ENCODE measurements at places on chromosomes 1 and 21. TPM values are rescaled to one million over a fixed set of nuclear protein-coding genes. Genes with fewer than 3 reads are reported as not detected.

Gene AMY1A
- not detected for total RNA-seq

Gene CEP104
- total RNA-seq: 15.7 TPM

Gene CTPS1
- total RNA-seq: 88.7 TPM

Gene KMO
- total RNA-seq: 1.3 TPM

Gene MLLT11
- total RNA-seq: 14.6 TPM

Gene NPHS2
- total RNA-seq: not detected

Gene CELA2B
- not detected for total RNA-seq

Gene OLIG1
- total RNA-seq: not detected

Gene RAB3B
- 6.0 TPM for total RNA-seq

Gene CAPN8
- 1.1 TPM for total RNA-seq

Gene HOOK1
- 0.22 TPM for total RNA-seq
